IMR-90 (cell line): ENCODE measurements at places on chromosomes 1 and 21. TPM values are rescaled to one million over a fixed set of nuclear protein-coding genes. Genes with fewer than 3 reads are reported as not detected.
A peak's percentile ranks its signal among the peaks of the same experiment; 100 is the strongest.

FAM163A gene
- not detected in 2 replicates for total RNA-seq

RAD54L gene
- total RNA-seq = 4.7 and 4.8 TPM in 2 replicates

GBP1 gene
- 108 and 118 TPM in 2 replicates for total RNA-seq

STMN1 gene
- 93.0 and 194 TPM in 2 replicates for total RNA-seq

GLIS1 gene
- 0.18 and 0.28 TPM in 2 replicates for total RNA-seq

CELA3A gene
- not detected in 2 replicates for total RNA-seq

ZMYND12 gene
- total RNA-seq = under 0.01 TPM in 1 of 2 replicates, not detected in the other

C1orf87 gene
- total RNA-seq = not detected in 2 replicates

TAS1R3 gene
- under 0.01 TPM in 1 of 2 replicates, not detected in the other for total RNA-seq

SLAMF8 gene
- not detected in 2 replicates for total RNA-seq

KLHL21 gene
- total RNA-seq = 12.0 and 14.2 TPM in 2 replicates

DNA sequence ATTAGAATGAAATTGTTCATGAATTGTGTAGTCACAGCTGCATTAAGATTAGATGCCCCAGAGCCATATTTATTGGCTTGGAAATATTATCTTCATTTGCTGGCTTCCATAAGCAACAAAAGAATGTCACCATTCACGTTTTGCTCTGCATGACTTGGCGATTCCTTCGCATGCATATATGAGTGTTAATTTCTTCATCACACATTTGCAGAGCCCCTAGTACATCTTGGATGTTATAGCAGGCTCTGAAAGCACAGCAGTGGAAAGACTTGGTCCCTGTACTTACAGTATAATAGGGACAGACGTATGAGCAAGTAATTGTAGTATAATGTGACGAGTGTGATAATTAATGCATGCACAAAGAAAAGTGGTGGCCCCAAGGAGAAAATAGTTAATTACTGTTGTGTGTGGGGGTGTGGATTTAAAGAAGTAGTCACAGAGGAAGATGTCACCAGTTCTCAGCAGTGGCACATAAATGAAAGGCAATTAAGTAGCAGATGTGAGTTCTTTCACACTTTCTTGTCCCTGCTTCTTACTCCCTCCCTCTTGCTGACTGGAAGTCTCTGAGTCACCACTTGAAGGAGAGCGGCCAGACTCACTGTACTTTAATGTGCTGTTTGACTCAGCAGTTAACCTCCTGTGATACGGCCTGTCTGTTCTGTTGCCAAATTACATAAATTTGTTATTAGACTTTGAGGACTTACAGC is 21.0 kb downstream of the S100A10 start:
- peak; percentile 87 for DNase-seq

DNA sequence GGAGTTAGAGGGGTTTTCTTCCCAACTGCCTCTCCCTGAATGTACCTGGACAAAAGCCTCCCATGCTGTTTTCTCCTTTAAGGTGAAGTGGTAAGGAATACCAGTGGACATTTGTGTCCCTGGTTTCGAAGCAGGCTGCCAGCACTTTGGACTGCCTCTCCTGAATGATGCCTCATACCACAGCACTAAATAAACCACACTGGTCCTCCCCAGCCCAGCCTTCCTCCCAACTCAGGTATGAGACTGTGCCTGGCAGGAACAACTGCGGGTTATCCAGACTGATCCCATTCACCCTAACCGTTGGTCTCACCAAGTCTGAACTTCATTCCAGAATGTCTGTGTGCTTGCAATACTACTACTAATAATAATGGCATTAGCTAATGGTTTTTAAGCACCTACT is 9.3 kb downstream of the COQ8A start:
- no peak for DNase-seq

GRCh38 chr1:232921381-232921780 is 29.0 kb upstream of the NTPCR start:
- DNase-seq = no peak

DNA sequence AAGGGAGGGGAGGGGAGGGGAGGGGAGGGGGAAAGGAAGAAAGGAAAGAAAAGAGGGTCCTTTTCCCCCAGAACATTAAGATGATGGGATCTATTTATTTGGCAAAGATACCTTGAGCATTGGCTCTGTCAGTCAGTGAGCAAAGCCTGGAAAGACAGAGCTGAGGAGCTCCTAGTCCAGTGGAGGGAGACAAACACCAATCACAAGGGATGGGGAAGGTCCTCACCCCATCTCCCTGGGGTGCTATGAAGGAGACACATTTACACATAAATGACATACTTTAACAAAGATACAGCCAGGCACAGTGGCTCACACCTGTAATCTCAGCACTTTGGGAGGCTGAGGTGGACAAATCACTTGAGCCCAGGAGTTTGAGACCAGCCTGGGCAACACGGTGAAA is 154.9 kb upstream of the TIAM1 start:
- DNase-seq = no peak

- DNase-seq = no peak
Observed at GRCh38 chr1:27241677-27242076, 7.2 kb downstream of the WDTC1 start.

DNA sequence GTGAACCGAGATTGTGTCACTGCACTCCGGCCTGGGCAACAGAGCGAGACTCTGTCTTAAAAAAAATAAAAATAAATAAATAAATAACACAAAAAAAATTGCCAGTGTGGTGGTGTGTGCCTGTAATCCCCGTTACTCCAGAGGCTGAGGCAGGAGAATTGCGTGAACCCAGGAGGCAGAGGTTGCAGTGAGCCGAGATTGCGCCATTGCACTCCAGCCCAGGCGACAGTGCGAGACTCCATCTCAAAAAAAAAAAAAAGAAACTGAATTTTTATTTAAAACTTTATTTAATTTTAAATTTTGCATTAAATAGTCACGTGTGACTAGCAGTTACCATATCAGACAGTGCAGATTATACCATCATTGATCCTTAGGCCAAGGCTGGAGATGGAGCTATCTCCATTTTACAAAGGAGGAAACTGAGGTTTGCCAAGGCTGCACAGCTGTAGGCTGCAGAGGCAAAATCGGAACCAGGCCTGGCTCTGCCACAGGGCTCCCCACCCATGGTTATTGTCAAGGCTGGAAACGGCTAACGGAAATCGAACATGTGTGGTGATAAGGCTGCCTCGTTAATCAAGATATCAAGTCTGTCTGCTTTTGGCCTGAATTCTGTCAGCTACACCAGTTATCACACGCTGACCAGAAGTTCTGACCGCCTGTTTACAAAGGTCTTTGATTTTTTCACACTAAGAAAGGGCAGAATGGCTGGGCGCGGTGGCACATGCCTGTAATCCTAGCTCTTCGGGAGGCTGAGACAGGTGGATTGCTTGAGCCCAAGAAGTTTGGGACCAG is 20.5 kb downstream of the HSPG2 start:
- DNase-seq = no peak

DNA sequence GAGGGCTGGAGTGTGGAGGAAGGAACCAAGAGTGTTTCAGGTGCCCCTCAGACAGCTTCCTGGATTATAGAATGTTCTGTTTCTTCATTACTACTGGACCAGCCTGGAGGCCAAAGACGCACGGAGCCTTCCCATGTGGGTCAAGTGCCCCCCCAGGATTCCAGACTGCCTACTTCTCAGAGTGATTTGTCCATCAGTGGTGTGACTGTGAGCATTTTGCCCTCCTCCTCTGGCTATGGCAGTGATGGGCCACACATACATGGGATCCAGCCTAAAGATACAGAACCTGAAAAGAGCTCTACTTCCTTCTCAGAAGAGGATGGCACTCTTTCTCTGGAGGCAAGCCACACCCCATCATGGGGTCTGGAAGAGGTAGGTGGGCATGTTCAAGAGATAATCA is 64.9 kb downstream of the MACF1 start:
- no peak for DNase-seq

DNA sequence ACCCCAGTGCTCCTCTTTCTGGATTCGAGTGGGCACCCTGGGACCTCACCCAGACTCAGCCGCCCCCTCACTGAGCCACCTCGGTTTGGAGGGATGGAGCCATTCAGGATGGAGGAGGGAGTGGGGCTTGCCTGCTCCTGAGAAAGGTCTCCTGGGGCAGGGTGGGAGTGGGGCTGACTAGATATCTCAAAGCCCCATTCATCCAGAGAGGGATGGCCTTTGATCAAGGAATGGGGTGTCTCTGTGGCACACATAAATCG is 10.1 kb upstream of the SPSB1 start:
- DNase-seq = no peak

DNA sequence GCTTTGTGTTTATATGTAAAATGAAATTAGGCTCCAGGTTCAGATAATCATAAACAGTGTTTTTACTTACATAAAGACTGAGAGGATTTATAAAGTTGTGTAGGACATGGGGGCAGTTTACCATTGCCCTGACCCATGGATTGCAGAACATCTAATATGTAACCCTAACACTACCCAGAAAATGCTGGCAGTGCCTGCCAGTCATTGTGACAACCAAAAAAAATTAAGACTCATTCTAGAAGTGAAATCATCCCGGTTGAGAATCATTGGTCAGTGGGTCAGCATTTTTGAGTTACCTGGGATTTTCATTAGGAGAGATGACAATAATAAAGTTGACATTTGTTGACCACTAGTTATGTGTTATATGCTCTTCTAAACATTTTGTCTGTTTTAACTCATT is 31.2 kb upstream of the THEM4 start:
- no peak for DNase-seq

- DNase-seq = peak; percentile 35
Observed at GRCh38 chr1:38015978-38016725, 3.6 kb downstream of the UTP11 start.

- no peak for DNase-seq
Observed at GRCh38 chr21:23955135-23955843, 1652.0 kb downstream of the MRPL39 start.

DNA sequence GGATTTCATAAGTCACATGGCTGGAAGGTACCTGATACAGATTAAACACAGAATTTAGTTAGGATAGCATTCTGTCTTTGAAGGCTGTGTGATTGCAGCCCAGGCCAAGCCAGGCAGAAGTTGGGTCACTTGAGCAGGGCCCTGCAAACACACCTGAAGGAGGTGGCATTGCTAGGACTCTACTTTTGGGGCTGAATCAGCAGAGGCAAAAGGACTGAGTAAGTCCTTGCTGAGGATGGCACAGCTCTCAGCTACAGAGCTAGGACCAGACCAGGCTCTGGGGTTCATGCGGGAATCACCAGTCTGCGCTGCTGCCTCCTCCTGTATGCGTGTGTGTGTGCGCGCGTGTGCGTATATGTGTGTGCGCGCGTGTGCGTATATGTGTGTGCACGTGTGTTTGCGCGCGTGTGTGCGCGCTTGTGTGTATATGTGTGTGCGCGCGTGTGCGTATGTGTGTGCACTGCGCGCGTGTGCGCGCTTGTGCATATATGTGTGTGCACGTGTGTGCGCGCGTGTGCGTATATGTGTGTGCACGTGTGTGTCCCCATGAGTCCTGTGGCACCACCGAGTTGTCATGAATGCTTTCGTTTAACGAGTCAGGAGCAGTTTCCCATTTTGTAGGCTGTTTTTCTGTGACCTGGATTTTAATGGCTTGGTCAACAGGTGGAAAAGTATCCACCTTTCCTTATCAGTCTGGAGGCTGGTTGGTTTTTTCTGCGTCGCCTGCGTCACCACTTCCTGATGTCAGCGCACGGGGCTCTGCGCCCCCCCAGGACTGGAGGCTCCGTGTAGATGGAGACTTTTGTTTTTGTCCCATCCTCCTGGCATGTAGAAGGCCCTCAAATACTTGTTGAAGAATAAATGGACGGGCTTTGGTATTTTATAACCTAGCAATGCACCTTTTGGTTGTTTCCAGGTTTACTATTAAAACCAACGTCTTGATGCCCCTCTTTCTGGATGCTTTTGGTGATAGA is 34.7 kb downstream of the ADARB1 start:
- no peak for DNase-seq

GRCh38 chr21:25944672-25945213 is 210.0 kb downstream of the GABPA start:
- peak; percentile 32 for DNase-seq

GRCh38 chr21:42207426-42207825 is 11.5 kb upstream of the ABCG1 start:
- no peak for DNase-seq

DNA sequence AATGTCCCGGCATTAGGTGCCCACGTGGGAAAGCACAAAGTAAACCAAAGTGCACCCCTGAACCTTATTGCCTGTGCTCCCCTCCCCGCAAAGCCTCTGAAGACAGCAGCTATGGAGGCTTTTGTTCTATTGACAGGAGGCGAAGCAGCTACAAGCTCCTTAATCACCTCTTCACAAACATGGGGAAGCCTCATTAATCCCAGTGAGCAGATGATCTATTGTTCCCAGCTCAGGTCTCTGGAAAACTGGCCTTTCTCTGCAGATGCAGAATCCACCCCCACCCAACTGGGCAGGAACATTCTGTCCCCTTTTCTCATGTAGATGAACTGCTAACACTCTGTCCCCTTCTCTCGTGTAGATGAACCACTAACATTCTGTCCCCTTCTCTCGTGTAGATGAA is 190.5 kb upstream of the CSF3R start:
- DNase-seq = no peak

DNA sequence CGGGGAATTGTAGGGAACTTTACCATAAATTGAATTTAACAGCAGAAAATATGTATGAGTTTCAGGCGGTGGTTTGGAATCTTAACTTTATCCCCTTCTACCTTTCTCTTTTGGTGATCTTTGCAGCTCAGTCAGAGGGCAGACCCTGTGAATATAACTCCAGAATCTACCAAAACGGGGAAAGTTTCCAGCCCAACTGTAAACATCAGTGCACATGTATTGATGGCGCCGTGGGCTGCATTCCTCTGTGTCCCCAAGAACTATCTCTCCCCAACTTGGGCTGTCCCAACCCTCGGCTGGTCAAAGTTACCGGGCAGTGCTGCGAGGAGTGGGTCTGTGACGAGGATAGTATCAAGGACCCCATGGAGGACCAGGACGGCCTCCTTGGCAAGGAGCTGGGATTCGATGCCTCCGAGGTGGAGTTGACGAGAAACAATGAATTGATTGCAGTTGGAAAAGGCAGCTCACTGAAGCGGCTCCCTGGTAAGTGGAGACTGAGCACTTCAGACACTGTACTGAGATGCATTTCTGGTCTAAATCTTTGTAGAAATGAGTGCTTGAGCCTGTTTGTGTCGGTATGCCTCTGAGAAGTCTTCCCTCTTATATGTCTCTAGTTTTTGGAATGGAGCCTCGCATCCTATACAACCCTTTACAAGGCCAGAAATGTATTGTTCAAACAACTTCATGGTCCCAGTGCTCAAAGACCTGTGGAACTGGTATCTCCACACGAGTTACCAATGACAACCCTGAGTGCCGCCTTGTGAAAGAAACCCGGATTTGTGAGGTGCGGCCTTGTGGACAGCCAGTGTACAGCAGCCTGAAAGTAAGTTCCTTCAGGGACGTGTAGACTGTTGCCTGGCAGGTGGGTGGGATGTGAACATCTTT is 1.5 kb downstream of the CCN1 start:
- DNase-seq = peak; percentile 76

- DNase-seq = no peak
Observed at GRCh38 chr21:45209685-45210284, 77.9 kb downstream of the POFUT2 start.
